ENCODE measurements at places on chromosomes 5 and 9.

GRCh38 chr9:97688654-97689053 is 8.5 kb downstream of the XPA start:
- DNase-seq = no peak

DNA sequence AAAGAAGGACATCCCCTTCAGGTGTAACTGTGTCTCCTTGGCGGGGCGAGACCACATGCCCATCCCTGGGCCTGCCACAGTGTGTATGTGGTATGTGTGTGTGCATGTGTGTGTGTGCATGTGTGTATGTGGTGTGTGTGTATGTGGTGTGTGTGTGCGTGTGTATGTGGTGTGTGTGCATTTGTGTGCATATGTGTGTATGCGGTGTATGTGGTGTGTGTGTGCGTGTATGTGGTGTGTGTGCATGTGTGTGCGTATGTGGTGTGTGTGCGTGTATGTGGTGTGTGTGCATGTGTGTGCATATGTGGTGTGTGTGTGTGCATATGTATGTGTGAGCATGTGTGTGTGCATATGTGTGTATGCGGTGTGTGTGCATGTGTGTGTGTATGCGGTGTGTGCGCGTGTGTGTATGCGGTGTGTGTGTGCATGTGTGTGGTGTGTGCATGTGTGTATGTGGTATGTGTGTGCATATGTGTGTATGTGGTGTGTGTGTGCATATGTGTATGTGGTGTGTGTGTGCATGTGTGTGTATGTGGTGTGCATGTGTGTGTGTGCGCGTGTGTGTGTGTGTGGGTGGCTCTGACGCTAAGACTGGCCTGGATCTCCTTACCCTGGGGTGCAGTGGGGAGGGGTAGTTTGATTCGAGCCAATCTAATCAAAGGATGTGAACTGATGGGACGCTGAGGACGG is 107.9 kb upstream of the RAPGEF1 start:
- no peak for DNase-seq

DNA sequence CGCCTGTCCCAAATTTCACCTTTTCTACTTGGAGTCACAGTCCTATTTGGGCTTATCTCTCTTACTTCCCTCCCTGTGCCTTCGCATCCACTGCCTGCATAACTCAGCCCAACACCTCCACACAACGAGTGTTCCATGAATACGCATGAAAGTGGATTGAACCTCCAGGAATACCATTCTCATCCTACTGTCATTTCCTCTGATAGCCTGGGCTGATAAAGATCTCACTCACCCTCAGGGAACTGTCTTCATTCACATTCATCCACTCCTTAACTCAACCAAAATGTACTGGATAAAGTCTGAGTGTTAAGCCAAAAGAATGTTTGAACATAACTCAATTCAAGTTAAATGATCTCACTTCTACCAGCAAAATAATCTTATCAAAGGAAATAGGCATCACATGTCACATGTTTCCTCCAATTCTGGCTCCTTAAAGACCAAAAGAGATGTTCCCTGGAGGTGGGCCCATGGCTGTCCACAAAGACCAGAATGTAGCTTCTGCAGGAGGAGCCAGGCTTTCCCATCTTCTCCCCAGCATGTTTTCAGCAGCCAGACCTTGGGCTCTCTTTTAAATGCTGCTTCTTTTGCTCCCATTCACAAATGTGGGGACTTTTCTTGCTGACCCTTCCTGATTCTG is 28.4 kb upstream of the TRIO start:
- no peak for DNase-seq

GRCh38 chr9:77677957-77678535 is 29.9 kb upstream of the GNA14 start:
- DNase-seq = no peak

GRCh38 chr9:134983506-134984371 is 66.0 kb upstream of the FCN1 start:
- no peak for DNase-seq

DNA sequence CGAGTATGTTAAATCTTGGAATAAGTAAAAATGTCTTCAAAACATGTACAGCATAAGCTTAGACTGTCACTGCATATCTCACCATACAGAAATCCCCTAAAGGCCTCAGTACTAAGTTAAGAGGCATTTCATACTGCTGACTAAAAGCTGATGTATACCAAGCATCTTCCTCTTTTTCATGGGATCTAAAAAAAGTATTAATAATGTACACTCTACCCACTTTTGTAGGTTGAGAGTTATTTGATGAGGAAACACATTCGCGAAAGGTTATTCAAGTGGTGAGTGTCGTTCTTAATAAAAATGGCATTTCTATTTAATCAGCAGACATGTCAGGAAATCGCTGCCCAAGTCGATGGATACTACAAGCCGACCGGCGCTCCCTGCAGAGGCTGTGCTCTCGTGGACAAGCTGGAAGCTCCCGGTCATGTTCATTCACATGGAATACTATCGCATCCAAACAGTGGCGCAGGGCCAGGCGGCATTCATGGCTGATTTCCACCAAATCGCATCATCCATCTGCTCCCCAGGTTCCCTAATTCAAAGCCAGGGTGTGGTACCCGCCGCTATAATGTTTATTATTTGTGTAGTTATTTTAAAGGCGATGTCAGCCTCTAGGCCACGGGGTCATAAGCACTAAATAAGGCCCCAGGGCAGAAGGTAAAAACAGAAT is 724 bp downstream of the SGTB start:
- no peak for DNase-seq

Data from activated naive CD4-positive, alpha-beta T cell (primary cell).